ENCODE measurements at places on chromosomes 7 and 10.
A peak's percentile ranks its signal among the peaks of the same experiment; 100 is the strongest.

GRCh38 chr10:76009531-76009930 is 578.1 kb downstream of the LRMDA start:
- no peak for DNase-seq

- peak; percentile 49 for DNase-seq
These were observed 2.8 kb downstream of the MCU start for GRCh38 chr10:72694476-72695369.

GRCh38 chr7:121530227-121531174 is 134.4 kb upstream of the FAM3C start:
- no peak for DNase-seq

DNA sequence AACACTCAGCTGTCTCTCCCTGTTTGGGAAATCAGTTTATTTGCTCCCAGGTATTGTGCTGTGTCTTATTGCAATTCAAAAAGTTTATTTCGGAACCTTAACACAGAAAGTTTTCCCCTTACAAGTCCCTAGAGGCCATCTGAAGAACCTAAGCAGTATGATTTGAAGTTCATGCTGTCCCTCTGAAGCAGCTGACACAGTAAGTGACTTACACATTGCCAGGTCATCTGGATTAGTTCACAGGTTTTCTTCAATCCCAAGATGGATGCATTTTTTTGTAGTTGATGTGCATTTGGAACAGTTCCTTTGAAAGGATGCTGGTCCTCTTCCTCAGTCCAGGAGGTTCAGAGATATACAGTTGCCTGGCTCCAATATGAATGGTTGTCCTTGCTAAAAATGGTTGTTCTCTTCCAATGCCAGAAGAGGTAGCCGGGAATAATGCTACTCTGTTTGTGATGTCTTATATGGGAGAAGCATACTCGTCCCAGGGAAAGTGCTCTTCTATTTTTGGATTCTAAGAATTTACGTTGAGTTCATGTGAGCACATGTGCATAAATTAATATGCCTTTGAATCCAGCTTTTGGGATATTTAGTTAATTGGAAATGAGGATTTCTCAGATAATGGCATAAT is 183.5 kb upstream of the PHYHIPL start:
- no peak for DNase-seq

DNA sequence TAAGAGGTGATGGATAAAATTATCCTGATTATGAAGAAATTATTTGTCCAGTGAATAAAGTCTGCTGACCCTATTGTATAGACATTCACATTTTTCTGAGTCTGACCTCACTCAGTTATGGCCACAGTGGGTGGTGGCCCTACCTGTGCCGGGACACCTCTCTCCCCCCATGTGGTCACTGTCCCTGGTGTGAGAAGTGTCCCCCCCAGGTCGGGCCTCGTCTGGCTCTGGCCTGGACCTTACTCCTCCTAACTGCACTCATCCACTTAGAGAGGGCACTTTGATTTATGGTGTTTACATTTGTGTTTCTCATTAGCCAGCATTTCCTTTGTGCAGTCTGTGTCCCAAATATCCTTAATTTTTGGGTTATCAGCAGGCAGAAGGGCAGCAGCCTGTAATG is 59.6 kb upstream of the ZNF32 start:
- DNase-seq: no peak

- no peak for DNase-seq
These were observed 149.1 kb upstream of the ADO start for GRCh38 chr10:62655337-62655994.
